ENCODE measurements at places on chromosomes 12 and 14.

- no peak for DNase-seq
Measured at GRCh38 chr14:33414041-33414440, 475.4 kb downstream of the NPAS3 start.

DNA sequence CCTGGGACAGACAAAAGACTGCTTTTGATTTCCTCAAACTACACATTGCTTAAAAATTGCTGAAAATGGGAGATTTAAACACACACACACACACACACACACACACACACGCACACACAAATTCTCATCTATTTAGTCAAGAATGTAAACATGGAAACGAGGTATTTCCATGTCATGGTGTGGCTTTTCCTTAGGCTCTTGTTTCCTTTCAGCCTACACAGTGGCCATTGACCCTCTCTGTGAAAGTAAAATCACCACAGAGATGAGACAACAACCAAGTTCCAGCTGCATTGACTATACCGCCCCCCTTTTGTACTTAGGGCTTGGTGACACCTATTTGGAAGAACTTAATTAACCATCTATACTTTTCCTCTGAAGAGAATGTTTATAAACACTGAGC lies 41.9 kb downstream of the TTC8 start:
- no peak for DNase-seq

- no peak for DNase-seq
Measured at GRCh38 chr12:26680727-26681455, 152.1 kb downstream of the ITPR2 start.

GRCh38 chr14:51310505-51310944 lies 70.5 kb downstream of the TMX1 start:
- DNase-seq = no peak

- peak; percentile 29 for DNase-seq
Measured at GRCh38 chr12:48119078-48119833, at the start of gene PFKM. PFKM (plus strand) TSS chr12:48119364; CDS start chr12:48122775, 3,411 bp downstream.

Data from omental fat pad (tissue), 4 donors.